Stromal cell of bone marrow (primary cell): ENCODE measurements at places on chromosomes 12 and 14.

DNA sequence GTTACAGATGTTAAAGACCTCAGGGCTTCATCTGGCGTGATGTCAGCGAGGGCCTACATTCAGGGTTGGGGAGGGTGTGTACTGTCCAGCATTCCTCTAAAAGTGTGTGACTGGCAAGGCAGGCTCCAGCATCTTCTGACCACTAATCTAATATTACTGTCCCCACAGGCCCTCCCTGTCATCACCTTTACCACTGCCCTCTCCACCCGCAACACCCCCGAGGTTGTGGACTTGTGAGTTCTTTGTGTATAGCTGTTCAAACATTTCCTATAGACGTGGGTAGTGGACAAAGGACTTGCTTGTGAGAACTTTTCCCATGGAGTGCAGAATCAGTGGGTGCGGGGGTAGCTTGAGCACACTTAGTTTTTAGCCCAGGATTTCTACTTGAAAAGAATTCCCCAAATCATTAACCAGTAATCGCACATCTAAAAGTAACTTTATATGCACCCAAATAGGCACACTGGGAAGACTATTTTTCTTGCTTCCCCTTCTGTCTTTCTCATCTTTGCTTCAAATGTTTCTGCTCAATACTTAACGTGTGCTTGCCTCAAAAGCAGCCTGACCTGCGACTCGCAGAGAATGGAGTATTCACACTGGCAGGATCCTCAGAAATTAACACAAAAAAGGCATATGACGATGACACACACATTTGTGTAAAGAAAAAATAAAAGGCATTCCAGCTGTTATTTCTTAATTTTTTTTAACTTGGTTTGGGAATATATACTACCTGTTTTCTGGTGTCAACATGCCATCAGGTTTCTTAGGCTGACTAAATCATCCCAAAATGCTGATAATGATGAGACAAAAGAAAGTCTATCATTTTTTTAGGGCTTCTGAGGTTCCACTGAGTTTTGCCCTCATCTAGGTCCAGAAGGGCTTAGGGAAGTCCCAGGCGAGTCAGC lies 158.4 kb upstream of the HIF1A start:
- DNase-seq, result no peak

GRCh38 chr14:71022939-71023338 lies 115.7 kb downstream of the PCNX1 start:
- DNase-seq, result no peak

DNA sequence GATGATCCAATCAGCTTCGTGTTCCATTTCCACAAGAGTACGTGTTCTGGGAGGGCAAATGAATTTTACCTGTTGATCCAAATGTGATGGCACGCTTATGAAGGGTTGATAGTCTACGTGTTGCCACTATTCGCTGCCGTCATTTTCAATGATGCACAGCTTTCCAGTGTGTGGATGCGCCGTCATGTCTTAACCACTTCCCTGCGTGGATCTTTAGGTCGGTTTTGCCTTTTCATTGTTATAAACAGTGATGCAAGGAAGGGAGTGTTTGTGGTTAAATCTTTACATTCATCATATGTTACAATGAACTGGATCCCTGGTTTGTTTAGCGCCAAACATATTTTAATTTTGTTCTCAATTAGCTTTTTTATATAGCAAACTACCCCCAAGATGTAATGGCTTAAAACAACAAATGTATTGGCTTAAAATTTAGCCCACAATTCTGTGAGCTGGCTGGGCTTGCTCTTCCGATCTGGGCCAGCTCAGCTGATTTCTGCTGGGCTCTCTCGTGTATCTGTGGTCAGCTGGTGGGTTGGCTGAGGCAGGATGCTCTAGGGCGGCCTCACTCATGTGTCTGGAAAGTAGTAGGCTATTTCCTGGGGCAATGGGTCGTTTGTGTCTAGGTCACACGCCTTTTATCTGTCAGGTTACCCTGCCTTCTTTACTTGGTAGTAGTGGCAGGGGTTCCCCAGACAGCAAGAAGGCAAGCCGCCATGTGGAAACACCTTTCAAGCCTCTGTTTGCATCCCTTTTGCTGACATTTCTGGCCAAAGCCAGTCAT lies 176.7 kb downstream of the CRADD start:
- peak; percentile 25 for DNase-seq

DNA sequence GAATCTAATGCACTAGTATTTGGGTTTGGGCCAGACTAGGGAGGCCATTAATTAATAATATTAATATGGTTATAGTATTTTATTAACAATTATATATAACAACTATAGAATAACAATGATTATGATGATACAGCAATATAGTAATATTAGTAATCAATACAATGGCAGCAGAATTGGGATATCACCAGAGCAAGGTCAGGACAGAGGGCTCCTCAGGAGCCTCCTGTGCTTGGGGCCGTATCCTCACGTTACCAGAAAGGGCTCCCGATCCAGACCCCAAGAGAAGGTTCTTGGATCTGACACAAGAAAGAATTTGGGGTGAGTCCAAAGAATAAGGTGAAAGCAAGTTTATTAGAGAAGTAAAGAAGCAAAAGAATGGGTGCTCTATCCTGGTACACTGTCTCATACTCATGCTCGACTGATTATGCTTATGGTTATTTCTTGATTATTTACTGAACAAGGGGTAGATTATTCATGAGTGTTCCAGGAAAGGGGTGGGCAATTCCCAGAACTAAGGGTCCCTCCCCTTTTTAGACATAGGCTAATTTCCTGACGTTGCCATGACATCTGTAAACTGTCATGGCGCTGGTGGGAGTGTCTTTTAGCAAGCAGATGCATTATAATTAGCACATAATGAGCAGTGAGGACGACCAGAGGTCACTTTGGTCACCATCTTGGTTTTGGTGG lies 61.6 kb downstream of the RIN3 start:
- no peak for DNase-seq

GRCh38 chr14:57492859-57493258 lies 798 bp downstream of the CCDC198 start:
- peak; percentile 67 for DNase-seq
